ENCODE measurements at places on chromosomes 2 and 18.

- DNase-seq = no peak
These were observed 17.7 kb downstream of the SPTBN1 start for GRCh38 chr2:54473851-54474250.

GRCh38 chr18:48867978-48868377 is 82.8 kb downstream of the SMAD7 start:
- DNase-seq = no peak

- DNase-seq = no peak
These were observed 73.3 kb downstream of the RPIA start for GRCh38 chr2:88764850-88765153.

GRCh38 chr18:23416298-23416697 is 36.8 kb upstream of the RIOK3 start:
- DNase-seq = no peak

GRCh38 chr2:41955316-41956043 is 92.3 kb upstream of the PKDCC start:
- DNase-seq = no peak

- DNase-seq = no peak
These were observed 1.2 kb downstream of the GALNT5 start for GRCh38 chr2:157258520-157259326.

DNA sequence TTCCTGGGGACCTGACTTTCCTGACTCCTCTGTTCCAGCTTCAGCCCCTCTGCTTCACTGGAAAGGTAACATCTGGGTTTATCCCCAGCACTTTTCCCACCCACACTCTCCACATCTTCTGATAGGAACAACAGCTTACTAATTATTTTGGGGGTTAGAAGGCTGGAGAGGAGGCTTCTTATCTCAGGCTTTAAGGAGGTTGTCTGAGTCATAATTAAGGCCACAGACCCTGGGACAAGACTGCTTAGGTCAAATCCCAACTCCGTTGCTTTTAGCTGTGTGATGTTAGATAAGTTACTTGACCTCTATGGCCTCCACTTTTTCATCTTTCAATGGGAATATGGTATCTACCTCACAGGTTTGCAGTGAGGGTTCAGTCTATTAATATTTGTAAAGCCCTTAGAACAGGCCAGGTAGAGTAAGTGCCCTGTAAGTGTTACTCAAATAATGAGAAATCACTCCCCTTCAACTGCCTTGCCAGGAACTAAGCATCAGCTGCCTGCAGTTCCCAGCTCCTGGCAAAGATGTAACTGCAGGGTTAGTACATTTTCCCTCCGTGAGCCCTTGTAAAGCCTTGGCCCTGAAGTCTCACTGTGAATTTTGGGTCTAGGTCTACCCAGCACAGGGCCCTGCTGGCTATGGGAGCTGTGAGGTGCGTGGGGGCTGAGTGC is 123.6 kb downstream of the MTX2 start:
- DNase-seq = no peak

GRCh38 chr2:108355906-108356734 is 21.6 kb upstream of the SULT1C4 start:
- no peak for DNase-seq

DNA sequence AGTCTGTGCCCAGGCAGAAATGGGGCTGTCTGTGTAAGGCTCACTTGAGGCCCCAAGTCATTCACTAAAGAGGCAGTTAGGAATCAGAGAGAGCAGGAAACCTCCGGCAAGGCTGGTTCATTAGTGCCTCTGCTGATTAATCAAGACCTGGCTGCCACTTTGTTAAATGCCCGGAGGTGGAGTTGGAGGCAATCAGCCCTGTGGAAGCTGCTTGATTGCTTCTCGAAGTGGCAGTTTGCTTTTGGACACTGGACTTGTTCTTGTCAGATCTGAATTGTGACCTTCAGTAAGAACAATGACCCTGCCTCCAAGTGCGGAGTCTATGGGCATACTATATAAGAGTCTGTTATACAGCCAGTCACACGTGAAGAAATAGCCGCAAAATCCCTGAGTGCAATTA is 183.9 kb upstream of the LINC00305 start:
- no peak for DNase-seq

GRCh38 chr2:6793371-6793770 is 72.3 kb downstream of the CMPK2 start:
- DNase-seq = no peak
